ENCODE measurements at places on chromosomes 5 and 9.

DNA sequence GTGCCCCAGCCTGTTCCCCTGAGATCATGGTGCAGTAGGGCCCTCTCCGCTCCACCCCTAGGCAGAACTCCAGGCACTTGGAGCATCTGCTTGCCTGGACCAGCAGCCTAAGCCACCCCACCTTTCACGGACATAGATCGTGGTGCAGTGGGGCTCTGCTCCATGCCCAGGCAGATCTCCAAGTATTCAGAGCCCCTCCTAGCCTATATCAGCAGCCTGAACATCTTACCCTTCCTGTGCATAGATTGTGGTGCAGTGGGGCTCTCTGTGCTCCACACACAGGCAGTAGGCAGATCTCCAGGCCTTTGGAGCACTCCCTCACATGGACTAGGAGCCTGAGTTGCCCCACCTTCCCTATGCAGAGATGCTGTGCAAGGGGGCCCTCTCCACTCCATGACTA is 103.0 kb downstream of the GLIS3 start:
- no peak for DNase-seq

- DNase-seq = no peak
Measured at GRCh38 chr5:5364932-5365331, 57.5 kb upstream of the ICE1 start.

- DNase-seq = no peak
Measured at GRCh38 chr5:162672061-162672460, 604.5 kb downstream of the GABRG2 start.

DNA sequence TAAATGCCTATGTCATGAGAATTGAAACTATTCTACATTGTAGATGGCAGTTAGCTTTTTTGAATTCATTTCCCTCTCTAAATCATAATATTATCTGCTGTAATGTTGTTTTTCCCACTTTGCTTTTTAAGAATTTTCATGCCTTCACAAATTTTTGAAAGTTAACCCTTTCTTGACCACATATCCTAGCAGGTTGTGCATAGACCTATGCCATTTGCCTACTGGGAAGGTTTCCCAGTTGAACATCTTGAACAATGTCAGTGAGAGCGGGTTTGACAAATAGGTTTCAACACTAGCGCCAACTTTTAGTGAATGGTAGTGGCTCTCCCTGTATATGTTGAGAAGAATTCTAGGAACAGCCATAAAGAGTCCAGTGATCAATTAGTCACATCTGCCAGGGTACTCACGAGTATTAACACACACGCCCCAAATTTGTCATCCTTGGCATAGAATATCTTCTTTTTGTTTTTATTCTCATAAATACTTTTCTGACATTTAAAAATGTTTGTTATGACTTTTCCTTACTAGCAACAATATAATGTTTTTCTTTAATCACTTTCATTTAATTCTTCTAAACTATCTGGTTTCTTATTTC is 307.6 kb downstream of the PJA2 start:
- DNase-seq = no peak

GRCh38 chr9:124414612-124415011 is 630 bp downstream of the PSMB7 start:
- DNase-seq = no peak

Measured in CD4-positive, alpha-beta T cell treated with Interleukin-17A for 1 hour (primary cell).